ENCODE measurements at places on chromosomes 3 and 15. TPM values are rescaled to one million over a fixed set of nuclear protein-coding genes. Genes with fewer than 3 reads are reported as not detected.

The CCR3 gene
- total RNA-seq = not detected

GRCh38 chr15:76253691-76254473, 57.4 kb downstream of the ETFA start:
- no peaks in the 10 kb centered on the region for H3K36me3 ChIP-seq
- DNase-seq = no peak
- H3K27ac ChIP-seq = no peak overlapping the region
- no peaks in the 10 kb centered on the region for H3K27me3 ChIP-seq
- H3K4me3 ChIP-seq = no peak overlapping the region

The ABHD6 gene
- 3.1 TPM for total RNA-seq

The SAMMSON gene
- not detected for total RNA-seq

GRCh38 chr3:142628801-142629200, 32.6 kb downstream of the PLS1 start:
- no peaks in the 10 kb centered on the region for H3K4me1 ChIP-seq
- H3K27me3 ChIP-seq = no peaks in the 10 kb centered on the region
- no peak overlapping the region for H3K4me3 ChIP-seq
- H3K27ac ChIP-seq = no peak overlapping the region

- H3K4me1 ChIP-seq = no peaks in the 10 kb centered on the region
- DNase-seq = no peak
- H3K36me3 ChIP-seq = no peaks in the 10 kb centered on the region
- no peak overlapping the region for H3K4me3 ChIP-seq
- H3K27ac ChIP-seq = no peak overlapping the region
These were observed 760.4 kb downstream of the NTRK3 start for GRCh38 chr15:87496109-87496508.

DNA sequence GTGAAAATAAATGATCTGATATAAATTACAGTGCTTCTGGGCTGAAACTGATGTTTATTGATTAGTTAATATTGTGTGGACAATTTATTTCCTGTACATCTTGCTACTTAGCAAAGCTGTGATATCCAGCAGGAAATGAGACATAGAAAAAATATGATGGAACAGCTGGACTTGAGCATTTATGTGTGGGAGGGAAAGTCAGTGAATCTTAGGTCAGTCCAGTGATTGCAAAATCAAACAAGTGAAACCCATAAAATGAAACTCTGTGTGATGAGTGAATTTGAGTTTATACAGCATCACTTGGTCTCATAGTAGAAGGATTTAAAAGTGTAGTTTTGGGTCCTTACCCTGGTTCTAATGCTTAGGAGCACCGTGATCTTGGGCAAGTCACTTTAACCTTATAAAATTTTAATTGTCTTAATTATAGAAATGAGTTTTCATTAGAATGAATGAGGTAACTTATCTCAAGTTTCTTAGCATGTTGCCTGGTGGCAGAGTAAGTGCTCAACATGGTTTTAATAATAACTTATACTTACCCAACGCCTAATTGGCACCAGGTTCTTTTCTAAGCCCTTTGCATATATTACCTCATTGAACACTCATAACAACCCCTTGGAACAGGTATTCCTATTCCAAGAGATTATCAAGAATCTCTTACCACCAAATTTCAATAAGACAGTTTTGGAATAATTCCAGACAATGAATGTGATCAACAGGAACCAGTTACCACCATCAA, 194.6 kb downstream of the ADAMTSL3 start:
- no peaks in the 10 kb centered on the region for H3K27me3 ChIP-seq
- H3K27ac ChIP-seq = no peak overlapping the region
- H3K4me1 ChIP-seq = no peaks in the 10 kb centered on the region
- DNase-seq = no peak

- no peak for DNase-seq
- no peak overlapping the region for H3K4me3 ChIP-seq
- H3K27me3 ChIP-seq = no peaks in the 10 kb centered on the region
- H3K4me1 ChIP-seq = peaks cover 7% of the 10 kb centered on the region
- H3K27ac ChIP-seq = no peak overlapping the region
These were observed 63.0 kb downstream of the CHSY1 start for GRCh38 chr15:101188637-101189408.

DNA sequence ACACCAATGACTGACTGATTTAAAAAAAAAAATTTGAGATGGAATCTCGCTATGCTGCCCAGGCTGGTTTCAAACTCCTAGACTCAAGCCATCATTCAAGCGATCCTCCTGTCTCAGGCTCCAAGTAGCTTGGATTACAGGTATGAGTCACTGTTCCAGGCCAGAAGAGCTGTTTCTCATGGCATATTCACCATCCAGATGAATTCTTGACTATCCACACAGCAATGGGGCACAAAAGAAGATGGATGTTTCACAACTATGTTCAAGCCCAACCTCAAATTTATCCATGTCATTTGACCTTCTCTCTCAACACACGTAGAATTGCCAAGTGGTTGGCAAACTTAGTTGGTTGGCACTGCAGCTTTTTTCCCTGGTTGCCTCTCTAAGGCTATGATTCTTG, 40.6 kb downstream of the PRICKLE2 start:
- no peaks in the 10 kb centered on the region for H3K36me3 ChIP-seq
- no peak overlapping the region for H3K27ac ChIP-seq
- H3K4me1 ChIP-seq = no peaks in the 10 kb centered on the region
- no peaks in the 10 kb centered on the region for H3K27me3 ChIP-seq
- H3K4me3 ChIP-seq = no peak overlapping the region
- no peak for DNase-seq

DNA sequence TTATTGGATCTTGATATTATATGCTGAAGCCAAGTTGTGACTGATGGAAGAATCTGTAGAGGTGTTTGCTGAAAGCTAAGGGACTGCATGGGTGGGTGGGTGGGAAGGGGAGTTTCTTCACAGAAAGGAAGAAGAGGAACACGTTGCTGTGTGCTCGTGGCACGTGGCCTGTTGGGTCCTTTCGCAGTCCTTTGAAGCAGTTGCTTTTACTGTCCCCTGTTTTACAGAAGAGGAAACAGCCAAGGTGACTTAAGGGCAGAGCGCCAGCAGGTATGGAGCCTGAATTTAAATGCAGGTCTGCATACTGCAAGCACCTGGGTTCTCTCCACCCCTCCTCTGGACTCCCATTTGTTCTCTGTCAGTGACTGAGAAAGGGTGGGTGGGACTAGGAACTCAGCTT, 59.4 kb upstream of the PRR23C start:
- H3K36me3 ChIP-seq = no peaks in the 10 kb centered on the region
- no peaks in the 10 kb centered on the region for H3K4me1 ChIP-seq
- DNase-seq = no peak
- H3K27me3 ChIP-seq = no peaks in the 10 kb centered on the region
- H3K27ac ChIP-seq = no peak overlapping the region
- H3K4me3 ChIP-seq = no peak overlapping the region

DNA sequence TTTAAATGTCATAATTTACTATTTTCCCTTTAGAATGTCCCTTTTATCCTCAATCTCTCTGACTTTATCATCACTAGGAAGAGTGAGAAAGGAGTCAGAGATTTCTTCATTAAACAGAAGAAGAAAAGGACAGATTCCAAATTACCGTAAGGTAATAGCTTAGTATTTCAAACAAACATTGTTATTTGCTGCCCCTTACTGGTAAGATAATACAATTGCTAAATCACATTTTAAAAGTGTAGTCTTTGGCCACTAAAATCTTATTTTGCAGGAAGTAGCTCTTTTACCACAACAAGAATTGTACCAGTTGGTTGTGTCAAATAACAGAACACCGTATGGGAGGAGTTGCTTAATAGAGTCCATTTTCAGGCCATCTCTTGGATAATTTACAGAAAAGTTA, 53.7 kb downstream of the CGGBP1 start:
- no peaks in the 10 kb centered on the region for H3K27me3 ChIP-seq
- DNase-seq = peak; percentile 11
- H3K4me3 ChIP-seq = no peak overlapping the region
- no peak overlapping the region for H3K27ac ChIP-seq

The ADCY5 gene
- not detected for total RNA-seq

DNA sequence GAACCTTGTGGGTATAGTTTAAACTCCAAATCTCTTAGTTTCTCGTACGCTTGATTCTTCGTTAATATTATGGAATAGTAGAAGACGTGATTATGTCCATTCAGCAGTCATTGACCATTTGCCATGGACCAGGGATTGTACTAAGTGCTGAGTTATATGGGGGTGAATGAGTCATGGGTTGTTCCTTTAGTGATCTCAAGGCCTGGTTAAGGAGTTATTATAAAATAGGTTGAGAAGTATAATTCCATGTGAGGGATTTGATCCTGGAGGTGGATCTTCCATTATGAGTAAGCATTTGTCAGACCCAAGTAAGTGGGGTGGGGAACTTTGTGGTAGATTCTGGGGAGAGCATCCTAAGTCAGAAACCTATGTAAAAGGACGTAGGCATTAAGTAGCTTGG, 15.4 kb downstream of the NR2C2 start:
- no peak for DNase-seq
- no peak overlapping the region for H3K27ac ChIP-seq
- H3K4me1 ChIP-seq = peaks cover 17% of the 10 kb centered on the region
- H3K4me3 ChIP-seq = no peak overlapping the region

DNA sequence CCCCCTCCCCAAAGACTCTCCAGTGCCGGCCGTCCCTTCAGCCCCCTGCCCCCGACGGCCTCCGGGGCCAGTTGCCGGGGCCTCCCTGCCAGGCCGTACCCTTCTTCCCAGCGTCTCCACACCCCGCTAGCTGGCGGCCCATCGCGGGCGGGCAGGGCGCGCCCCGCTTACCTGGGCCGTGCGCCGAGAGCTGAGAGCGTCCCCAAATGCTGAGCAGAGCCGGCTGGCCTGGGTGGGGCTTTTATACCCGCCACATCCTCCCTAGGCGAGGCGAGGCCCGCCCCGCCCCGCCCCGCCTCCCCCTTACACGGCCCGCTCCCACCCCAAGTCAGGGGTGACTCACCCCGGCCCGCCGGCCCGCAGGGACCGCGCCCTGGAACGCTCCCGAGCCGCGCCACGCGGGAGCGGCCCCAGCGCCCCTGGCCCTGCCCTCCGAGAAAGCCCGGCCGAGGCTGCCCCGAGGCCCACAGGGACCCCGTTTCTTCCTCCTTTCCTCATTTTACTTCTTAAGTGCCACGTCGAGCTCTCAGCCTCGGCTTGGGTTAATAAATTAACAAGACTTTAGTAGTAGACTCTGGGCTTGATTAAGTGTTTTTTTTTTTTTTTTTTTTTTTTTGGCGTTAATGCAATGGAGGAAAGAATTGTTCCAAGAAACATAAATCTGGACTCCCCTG, at the start of gene ANXA2:
TSS of gene ANXA2 (minus strand) at position 215 of the 674 bp plus-strand sequence. CDS start 11,911 bp downstream, outside the sequence.
- H3K4me3 ChIP-seq = peak within 1 kb of the TSS; percentile 72
- no peaks in the 10 kb centered on the region for H3K36me3 ChIP-seq
- H3K27ac ChIP-seq = peak within 1 kb of the TSS; percentile 61
- no peaks in the 10 kb centered on the region for H3K27me3 ChIP-seq
- peaks cover 6% of the 10 kb centered on the region for H3K4me1 ChIP-seq

- no peaks in the 10 kb centered on the region for H3K27me3 ChIP-seq
- H3K27ac ChIP-seq = no peak overlapping the region
- no peak overlapping the region for H3K4me3 ChIP-seq
- H3K36me3 ChIP-seq = no peaks in the 10 kb centered on the region
- H3K4me1 ChIP-seq = no peaks in the 10 kb centered on the region
These were observed 79.0 kb downstream of the REC114 start for GRCh38 chr15:73522011-73522410.

The TJP1 gene
- not detected for total RNA-seq

Data from naive thymus-derived CD4-positive, alpha-beta T cell (primary cell).